ENCODE measurements at places on chromosomes 12 and 14. TPM values are rescaled to one million over a fixed set of nuclear protein-coding genes. Genes with fewer than 3 reads are reported as not detected.

Gene LTBP2
- 0.25 TPM for total RNA-seq

Gene LIN7A
- total RNA-seq, result not detected

Gene CD163L1
- not detected for total RNA-seq

Gene SLC25A47
- not detected for total RNA-seq

Gene KLRK1
- total RNA-seq, result 23.6 TPM

Gene SLC7A7
- 0.21 TPM for total RNA-seq

Gene OR11H7
- total RNA-seq, result not detected

Gene ACYP1
- 40.5 TPM for total RNA-seq

Gene FOXM1
- total RNA-seq, result 119 TPM

Gene MGP
- total RNA-seq, result not detected

Gene PTPRQ
- total RNA-seq, result not detected

Gene CABP1
- not detected for total RNA-seq

Gene SMCO2
- 0.55 TPM for total RNA-seq

Gene LRP10
- total RNA-seq, result 66.5 TPM

Gene MYL6B
- 96.3 TPM for total RNA-seq

Gene PRIMA1
- not detected for total RNA-seq

Gene ESR2
- 0.23 TPM for total RNA-seq

All from activated T-cell treated with anti-CD3 and anti-CD28 coated beads, Interleukin-2, amount 50 U/mL, for 72 hours (primary cell).